ENCODE measurements at places on chromosomes 5 and 9.

DNA sequence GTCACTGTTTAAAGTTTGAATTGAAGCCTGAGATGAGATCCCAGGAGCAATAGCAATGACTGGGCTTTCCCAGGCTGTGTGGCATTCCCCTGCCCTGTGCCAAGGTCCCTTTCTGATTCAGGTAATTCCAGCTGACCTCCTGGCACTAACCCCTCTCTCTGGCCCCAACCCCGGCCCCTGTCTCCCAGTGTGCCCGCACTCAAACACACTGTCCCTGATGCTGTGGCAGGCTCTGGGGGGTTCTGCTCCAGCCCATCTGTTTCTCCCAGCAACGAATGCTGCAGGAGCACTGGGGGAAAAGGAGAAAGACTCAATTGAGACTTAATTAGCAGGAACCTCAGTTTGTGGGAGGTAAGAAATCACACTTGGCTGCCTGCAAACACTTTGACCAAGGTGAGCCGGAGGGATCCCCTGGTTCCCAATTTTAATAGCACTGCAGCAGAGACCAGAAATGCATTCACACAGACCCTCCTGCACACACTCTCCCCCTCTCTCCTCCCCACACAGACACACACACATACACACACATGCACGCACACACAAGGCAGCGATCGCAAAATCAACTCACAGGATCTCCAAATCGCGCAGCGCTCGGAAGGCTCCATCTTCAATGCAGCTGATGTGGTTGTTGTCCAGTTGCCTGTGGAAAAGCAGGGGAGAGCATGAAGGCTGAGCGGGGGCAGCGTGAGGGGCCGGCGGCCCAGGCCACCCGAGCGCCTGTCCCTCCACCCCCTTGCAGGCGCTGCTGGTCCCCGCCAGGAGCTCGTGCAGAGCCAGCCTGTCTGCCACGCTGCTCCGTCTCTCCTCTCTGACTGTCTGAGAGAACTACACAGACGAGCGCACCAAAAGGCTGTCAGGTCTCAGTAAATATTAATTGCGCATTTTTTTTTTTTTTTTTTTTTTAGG, 265.1 kb upstream of the PANK3 start:
- DNase-seq = no peak

DNA sequence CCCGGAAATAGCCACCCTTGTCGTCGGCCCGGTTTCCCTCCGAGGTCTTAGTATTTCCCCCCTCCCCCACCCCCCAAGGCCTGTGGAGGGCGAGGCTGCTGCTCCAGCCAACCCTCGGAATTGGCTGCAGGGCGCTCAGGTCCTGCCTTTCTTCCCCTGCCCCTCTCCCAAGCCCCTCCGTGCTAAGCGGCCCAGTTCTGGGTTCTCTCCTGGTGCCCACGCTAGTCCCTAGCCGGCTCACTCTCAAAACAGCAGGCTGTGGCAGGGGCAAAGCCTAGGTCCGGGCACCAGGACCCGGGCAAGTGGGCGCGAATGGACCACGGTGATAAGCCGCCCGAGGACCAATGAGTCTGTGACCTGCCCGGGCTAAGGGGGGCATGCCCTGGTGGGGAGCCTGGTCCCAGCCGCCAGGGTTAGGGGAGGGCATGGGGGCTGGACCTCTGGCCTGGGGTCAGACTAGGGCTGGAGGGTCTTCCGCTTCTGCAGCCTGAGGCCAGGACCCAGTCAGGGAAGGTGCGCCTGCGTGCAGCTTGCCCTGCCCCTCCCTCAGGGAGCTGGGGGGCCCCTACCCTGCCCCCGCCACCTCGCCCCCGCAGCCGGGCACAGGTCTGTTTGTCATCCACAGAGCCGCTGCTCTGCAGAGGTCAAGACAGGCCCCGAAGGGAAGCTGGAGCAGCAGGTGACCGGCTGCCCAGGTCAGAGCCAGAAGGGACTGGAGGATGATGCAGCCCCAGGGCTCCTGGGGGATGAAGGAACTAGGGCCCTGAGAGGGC, 5.0 kb upstream of the IRX4 start:
- DNase-seq = no peak

GRCh38 chr5:147809830-147810666, 21.4 kb downstream of the SPINK1 start:
- no peak for DNase-seq

- no peak for DNase-seq
Measured at GRCh38 chr5:57937501-57938173, 455.0 kb upstream of the ACTBL2 start.

DNA sequence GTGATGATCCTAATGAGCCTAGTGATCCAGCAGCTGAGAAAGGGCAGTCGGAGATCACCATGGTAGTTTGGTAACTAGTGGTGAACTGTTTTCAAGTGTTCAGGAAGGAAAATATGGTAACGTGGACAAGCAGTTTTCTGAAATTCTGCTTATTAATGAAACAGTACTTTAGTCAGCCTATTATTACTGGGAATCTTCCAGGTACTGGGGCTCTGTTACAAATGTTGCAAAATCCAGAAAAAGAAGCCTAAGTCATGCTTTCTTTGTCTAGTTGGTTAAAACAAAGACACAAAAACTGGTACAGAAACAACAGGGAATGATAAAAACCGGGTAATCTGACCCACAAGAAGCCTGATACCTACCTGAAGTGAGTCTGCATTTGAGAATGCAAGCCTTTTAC, 18.2 kb downstream of the TTC23L start:
- DNase-seq = no peak
